Stimulated activated effector memory CD8-positive, alpha-beta T cell treated with anti-CD3 and anti-CD28 coated beads, Interleukin-12 subunit alpha, Interleukin-12 subunit beta, amount 100 ng/mL, for 72 hours (primary cell): ENCODE measurements at places on chromosomes 2 and 18.

DNA sequence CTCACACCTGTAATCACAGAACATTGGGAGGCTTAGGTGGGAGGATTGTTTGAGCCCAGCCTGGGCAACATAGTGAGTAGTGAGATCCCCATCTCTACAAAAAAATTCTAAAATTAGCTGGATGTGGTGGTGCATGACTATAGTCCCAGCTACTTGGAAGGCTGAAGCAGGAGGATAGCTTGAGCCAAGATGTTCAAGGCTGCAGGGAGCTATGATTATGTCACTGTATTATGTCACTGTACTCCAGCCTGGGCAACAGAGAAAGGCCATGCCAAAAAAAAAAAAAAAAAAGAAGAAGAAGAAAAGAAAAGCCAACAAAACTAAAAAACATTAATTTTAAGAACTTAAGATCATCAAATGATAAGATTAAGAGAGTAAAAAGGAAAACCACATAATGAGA, 17.4 kb upstream of the NCOA1 start:
- DNase-seq, result no peak

DNA sequence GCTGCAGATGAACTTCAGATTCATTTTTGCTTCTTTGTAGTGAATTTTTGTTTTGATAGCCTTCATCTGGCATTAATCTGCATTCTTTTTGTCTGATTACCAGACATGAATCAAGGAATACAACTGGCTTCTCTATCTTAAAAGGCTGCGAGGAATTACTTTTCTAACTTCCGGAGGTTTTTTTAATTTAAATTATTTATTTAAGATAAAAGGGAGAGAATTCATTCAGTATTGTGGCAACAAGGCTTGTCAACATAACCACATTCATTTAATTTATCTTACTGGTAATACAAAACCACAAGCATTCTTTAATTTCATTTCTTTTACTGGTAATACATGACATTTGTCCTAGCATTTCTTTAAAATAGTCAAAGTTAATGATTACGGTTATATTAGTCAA, 36.0 kb downstream of the CSRNP3 start:
- DNase-seq, result no peak

DNA sequence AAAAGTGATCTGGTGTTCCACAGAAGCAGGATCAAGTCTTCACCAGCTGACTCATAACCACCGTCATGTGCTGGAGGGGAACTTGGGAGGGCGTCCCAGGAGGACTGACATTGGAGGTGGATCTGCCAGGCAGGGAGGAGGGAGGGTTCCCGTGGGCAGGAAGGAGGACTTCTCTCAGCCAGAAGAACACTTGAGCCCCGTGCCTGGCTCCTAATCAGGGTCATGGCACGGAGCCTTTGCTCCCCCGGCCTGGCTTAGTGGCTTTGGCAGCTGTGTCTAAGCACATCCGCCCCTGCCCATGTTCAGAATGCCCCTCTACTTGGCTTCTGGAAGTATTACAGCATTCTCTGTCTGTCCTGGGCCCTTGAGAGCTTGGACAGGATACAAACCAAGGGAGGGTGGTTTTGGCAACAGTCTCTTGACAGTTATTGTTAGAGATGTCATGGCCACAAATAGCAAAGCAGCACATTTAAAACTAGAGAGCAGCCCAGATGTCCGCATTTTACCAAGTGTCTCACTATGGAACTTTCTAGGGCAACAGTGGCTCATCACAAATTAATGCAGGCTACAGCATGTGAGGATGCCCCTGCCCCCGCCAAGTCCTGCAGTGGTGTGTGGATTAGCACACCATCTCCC, 11.5 kb downstream of the PPP1R7 start:
- no peak for DNase-seq

DNA sequence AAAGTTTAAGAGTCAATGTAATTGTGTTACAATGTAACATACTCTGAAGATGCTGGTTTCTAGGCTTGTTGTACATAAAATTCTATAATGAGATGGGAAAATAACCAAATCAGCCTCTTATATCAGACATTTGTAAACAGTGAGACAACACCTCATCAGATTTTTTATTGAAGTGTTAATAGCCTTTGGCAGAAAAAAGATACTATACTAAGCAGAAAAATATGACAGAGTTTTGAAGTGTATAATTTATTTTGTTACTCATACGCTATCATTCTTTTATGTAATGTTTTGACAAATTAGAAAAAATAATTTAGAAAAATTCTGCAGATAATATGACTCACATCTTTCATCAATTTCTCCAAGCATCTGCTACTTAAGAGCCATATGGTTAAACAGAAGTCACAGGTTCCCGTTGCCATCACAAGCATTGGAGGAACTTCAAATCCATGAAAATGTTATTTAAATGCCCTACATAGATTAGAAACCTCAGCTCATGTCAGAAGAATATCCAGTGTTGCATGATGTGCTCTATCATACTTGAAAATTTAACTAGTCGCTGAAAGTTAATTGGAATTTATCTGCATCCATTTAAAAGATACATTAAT, 535.4 kb downstream of the LRP1B start:
- DNase-seq, result no peak

GRCh38 chr2:7604456-7604855, 687.2 kb downstream of the RNF144A start:
- DNase-seq, result no peak
